ENCODE measurements at places on chromosomes 13 and 19. TPM values are rescaled to one million over a fixed set of nuclear protein-coding genes. Genes with fewer than 3 reads are reported as not detected.

Gene AMER2
- total RNA-seq: not detected

Gene FRY
- total RNA-seq: 23.9 TPM

Gene KIR2DL4
- not detected for total RNA-seq

Gene CACNG7
- total RNA-seq: not detected

Gene FCER2
- 0.19 TPM for total RNA-seq

Gene GJB2
- 0.65 TPM for total RNA-seq

Gene MATK
- 0.69 TPM for total RNA-seq

Gene THSD8
- 2.5 TPM for total RNA-seq

Gene GFY
- total RNA-seq: not detected

Gene TGFBR3L
- 0.40 TPM for total RNA-seq

Gene ZNF587
- 18.7 TPM for total RNA-seq

Gene REXO1
- 12.0 TPM for total RNA-seq

Gene TEX26
- total RNA-seq: not detected

Gene JAK3
- total RNA-seq: 1.2 TPM

Gene LYL1
- total RNA-seq: 0.51 TPM

Gene SMAD9
- total RNA-seq: 1.2 TPM

Gene IFNL1
- not detected for total RNA-seq

Gene ZNF565
- 2.1 TPM for total RNA-seq

Gene ZFP82
- 1.2 TPM for total RNA-seq

Gene ZNF442
- 2.4 TPM for total RNA-seq

Gene ZNF763
- total RNA-seq: 3.3 TPM

Gene INSL3
- total RNA-seq: not detected

Gene HIPK4
- total RNA-seq: not detected

Gene LILRB1
- 0.51 TPM for total RNA-seq

Gene ZFP36
- total RNA-seq: 28.8 TPM

All from pancreas (tissue), 10 donors.